Large intestine (tissue), 12 donors: ENCODE measurements at places on chromosomes 5 and 9.
A peak's percentile ranks its signal among the peaks of the same experiment; 100 is the strongest.

DNA sequence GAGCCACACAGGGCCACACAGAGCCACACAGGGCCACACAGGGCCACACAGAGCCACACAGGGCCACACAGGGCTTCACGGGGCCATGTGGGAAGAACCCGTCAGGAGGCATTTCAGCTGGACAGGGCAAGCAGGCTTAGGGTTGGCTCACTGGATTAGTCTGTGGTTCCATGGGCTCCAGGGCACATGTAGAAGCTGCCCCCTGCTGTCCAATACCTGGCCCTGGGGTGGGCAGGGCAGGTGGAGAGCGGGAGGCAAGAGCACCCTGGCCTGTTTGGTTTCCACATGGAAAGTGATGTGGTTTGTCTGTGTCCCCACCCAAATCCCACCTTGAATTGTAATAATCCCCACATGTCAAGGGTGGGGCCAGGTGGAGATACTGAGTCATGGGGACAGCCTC, 16.4 kb upstream of the LPCAT1 start:
- no peak for DNase-seq

- no peak for DNase-seq
These were observed 7.9 kb upstream of the HRH2 start for GRCh38 chr5:175649967-175650366.

DNA sequence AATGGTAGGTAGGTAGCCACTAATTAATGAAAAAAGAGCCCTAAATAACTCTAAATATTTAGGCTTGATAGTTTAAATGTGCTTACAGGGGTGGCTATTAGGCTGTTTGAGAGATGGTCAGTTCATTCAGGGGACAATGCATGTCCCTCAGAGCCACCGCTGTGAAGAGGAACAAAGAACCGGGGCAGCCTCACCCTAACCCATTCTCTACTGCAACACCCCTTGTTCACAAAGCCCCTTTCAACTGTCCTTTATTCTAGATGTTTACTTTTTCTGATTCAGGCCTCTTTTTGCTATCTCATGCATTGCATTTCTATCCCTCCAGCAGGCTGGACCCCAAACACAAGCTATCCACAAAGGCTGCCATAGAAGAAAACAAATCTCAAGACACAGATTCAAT, 906.7 kb downstream of the NR2F1-AS1 start:
- no peak for DNase-seq

DNA sequence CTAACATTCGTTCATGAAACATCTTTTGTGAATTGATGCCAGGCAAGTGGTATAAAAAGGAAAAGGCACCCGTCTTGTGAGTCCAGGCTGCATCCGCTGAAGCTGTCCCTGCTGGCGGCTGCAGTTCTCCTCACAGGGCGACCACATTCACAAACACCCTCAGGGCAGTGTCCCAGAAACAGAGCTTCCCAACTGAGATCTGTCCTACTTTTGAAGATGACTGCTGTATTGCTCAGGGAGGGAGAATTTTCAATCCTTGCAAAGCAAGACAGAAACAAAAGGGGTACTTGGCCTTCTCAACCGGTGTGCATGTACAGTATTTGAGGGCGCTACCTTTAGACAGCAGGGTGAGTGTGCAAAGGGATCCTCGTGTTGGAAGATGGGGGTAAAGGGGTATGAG, 316.1 kb downstream of the GADD45G start:
- no peak for DNase-seq

- DNase-seq: no peak
These were observed 21.6 kb upstream of the MIER3 start for GRCh38 chr5:56973473-56973872.

DNA sequence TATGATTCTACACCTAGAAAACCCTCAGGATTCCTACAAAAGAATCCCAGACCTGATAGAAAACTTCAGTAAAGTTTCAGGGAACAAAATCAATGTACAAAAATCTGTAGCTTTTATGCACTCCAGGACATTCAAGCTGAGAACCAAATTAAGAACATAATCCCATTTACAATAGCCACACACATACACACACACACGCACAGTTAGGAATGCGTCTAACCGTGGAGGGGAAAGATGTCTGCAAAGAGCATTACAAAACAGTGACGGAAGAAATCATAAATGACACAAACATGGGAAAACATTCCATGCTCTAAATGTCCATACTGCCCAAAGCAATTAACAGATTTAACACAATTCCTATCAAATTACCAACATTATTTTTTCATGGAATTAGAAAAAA, 51.4 kb upstream of the CAST start:
- DNase-seq: no peak

- no peak for DNase-seq
These were observed 12.6 kb downstream of the TMEM161B start for GRCh38 chr5:88256037-88256436.

- DNase-seq: no peak
These were observed 96.6 kb downstream of the DPYSL3 start for GRCh38 chr5:147413266-147413665.

GRCh38 chr9:22211588-22212360, 202.7 kb upstream of the CDKN2B start:
- DNase-seq: no peak

DNA sequence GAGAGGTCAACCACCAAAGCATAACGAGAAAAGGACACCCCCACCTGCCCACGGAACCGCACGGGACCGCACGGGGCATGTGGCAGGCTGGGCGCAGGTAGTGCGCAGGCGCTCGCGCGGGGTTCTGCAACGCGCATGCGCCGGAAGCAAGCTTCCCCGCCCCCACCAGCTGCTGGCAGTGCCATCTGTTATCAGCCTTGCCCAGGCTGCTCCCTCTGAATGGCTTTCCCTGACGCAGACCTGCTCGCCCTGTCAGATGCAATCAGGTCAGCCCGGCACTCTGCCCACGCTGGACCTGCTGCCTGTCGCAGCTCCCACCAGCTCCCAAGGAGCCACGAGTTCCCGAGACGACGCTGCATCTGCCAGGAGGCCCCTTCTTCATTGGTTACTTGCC, 22.8 kb downstream of the PTCH1 start:
- no peak for DNase-seq

GRCh38 chr5:154162539-154163151, 27.9 kb upstream of the GALNT10 start:
- no peak for DNase-seq

DNA sequence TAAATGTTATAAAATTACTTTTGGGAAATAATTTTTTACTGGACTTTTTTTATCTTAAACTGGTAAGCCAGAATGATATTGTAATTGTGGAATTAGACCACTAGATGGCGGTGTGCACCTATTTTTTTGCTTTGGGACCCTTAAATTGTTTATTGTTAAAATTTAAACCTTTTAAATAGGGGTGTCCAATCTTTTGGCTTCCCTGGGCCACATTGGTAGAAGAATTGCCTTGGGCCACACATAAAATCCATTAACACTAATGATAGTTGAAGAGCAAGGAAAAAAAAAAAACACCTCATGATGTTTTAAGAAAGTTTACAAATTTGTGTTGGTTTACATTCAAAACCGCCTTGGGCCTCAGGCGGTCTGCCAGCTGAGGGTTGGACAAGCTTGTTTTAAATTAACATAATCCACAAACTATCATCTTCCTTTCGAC, 28.4 kb upstream of the GADD45G start:
- no peak for DNase-seq

DNA sequence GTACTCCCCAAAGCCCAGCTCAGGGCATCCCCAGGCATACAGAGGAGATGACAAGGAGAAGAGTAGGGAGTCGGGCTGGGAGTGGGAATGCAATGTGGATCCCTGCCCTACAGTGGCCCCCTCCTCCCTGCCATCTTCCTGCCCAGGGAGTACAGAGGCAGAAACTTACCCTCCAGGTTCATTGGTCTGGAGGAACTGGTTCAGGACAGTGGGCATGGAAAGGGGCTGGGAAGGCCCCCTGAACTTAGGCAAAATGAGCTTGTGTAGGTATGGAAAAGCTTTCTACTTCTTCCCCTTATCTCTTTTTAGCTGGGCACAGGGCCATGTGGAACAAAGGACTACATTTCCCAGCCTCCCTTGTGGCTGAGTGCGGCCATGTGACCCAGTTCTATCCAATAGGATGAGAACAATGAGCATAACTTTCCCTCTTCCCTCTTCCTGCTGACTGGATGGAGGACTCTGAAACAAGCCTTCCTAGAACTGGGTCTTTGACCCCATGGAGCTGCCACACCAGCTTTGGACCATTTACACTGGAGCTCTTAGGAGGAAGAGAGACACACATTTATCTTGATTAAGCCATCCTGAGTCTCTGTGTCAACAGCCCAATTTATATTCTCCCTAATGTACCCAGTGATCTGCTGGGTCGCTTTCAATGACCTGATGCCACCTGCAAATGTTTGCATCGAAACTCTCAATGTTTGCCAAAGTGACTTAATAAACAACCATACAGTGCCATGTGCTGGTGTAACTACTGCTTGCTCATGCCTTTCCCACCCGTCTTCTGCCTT, 25.0 kb upstream of the HMCN2 start:
- DNase-seq: peak; percentile 64

GRCh38 chr5:15902066-15902465, 277.5 kb downstream of the MARCHF11 start:
- DNase-seq: peak; percentile 19

- DNase-seq: peak; percentile 66
These were observed 224.9 kb downstream of the SNX18 start for GRCh38 chr5:54742417-54742891.

- DNase-seq: no peak
These were observed 75.4 kb downstream of the STK32A start for GRCh38 chr5:147310059-147310704.

- no peak for DNase-seq
These were observed 26.1 kb upstream of the SEC16A start for GRCh38 chr9:136508729-136509500.

- DNase-seq: no peak
These were observed 54.8 kb upstream of the ADAMTS2 start for GRCh38 chr5:179400020-179400419.

GRCh38 chr9:132717326-132717945, 47.2 kb downstream of the GTF3C4 start:
- no peak for DNase-seq

DNA sequence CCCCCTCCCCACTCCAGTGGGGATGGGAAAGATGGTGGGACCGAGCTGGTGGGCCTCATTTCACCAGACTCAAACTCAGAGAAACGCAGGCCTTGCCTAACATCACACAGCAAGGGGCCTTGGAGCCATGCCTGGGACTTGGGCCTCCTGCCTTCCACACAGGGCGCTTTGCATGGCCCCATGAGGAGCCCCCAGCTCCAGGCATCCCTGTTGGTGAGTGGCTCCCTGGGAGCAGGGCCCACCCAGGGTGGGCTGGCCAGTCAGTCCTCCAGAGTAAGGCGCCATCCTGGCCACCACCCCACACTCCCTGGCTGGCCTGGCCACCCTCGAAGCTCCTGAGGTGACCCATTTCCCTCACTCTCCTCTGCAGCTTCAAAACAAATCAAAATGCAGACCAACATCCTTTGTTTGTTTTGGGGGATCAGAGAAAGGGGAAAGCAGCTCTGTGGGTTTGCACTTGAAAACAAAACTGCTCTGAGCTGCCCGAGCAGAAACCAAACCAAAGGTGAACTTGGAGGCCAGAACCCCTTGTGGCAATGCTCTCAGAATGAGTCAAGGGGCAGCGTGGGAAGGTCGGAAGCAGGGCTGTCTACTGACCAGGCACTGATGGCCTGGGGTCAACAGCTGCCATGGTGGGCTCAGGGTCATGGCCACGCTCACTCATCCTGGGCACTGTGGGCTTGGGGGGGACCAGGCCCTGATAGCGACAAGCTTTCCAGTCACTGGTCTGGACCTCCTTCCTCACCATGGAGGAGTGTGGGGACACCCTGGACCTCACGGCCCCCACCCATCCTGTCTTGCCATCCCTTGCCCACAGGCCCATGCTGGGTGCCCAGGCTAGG, 37.0 kb upstream of the VDAC1 start:
- DNase-seq: no peak

DNA sequence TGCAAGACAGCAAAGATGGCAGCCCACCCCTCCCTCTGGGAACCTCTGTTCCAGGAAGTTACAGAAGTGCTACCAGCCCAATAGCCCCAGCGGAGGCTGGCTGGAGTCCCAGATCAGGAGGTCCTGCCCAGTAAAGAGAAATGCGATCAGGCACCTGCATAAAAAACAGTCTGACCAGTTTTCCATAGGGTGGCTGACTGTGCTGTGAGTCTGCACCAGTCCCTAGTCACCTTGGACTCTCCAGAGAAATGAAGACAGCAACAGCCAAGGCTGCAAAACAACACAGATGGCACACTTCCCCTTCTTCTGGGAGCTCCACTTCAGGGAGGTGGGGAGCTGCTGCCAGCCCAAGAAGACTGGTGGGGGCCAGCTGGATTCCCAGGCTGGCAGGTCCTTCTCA, 265.5 kb upstream of the PCSK5 start:
- DNase-seq: no peak

- DNase-seq: no peak
These were observed 2.9 kb downstream of the SNX18 start for GRCh38 chr5:54520438-54520846.

GRCh38 chr5:169458221-169458620, 125.4 kb upstream of the SPDL1 start:
- DNase-seq: no peak

GRCh38 chr5:159341906-159342310, 11.6 kb upstream of the IL12B start:
- peak; percentile 44 for DNase-seq

DNA sequence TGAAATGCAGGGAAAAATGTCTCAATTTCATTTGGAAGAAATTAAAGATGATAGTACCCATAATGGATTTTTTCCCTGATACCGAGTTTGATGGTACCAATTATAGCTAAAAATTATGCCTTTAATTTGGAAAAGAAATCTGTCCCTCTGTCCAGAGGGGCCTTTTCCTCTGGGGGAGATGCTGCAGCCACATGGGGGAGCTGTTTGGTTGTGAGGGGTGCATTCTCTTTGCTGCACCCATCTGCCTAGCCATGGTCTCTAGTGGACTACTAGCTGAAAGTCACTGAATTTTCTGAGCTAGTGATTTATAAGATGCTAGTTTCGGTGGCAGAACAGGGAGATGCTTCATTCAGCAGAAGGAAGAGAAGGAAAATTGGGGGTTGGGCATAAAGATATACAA, 9.6 kb downstream of the SEC61B start:
- DNase-seq: no peak

DNA sequence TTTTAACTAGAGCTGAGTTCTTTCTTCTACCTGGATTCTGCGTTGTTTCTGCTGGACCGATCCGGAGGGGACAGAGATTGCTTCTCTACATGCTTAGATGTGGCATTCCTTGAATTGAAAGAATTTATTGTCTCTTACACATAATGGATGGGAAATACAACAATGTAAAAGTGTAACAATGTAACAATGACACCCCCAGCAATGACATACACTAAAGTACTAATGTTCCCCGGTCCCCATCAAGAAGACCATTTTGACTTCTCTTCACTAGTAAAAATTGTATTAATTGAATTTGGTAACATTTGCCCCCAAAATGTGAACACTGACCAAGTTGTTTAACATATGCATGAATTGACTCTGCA, 760.2 kb downstream of the TAF11L14 start:
- DNase-seq: no peak

DNA sequence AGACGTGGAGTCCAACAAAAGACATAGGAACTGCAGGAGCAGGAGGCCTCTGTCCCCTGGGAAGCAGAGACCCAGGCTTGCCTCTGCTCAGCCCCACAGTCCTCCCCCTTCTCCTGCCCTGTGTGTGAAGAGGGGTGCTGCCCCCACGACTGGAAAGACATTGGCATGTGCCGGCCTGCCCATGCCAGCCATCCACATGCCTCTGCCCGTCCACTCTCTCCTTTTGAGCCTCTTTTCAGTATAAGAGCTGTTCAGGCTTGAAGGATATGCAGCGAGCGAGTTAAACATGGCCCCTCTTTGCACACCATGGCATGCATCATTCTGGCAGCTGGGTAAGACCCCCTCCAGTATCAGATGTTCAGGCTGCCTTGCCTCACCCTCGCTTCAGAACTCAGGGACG, 159.7 kb upstream of the OTULINL start:
- DNase-seq: no peak

- no peak for DNase-seq
These were observed 95.0 kb downstream of the ATG10 start for GRCh38 chr5:82066791-82067190.
